Common myeloid progenitor, CD34-positive (primary cell): ENCODE measurements at places on chromosomes 3 and 15.

DNA sequence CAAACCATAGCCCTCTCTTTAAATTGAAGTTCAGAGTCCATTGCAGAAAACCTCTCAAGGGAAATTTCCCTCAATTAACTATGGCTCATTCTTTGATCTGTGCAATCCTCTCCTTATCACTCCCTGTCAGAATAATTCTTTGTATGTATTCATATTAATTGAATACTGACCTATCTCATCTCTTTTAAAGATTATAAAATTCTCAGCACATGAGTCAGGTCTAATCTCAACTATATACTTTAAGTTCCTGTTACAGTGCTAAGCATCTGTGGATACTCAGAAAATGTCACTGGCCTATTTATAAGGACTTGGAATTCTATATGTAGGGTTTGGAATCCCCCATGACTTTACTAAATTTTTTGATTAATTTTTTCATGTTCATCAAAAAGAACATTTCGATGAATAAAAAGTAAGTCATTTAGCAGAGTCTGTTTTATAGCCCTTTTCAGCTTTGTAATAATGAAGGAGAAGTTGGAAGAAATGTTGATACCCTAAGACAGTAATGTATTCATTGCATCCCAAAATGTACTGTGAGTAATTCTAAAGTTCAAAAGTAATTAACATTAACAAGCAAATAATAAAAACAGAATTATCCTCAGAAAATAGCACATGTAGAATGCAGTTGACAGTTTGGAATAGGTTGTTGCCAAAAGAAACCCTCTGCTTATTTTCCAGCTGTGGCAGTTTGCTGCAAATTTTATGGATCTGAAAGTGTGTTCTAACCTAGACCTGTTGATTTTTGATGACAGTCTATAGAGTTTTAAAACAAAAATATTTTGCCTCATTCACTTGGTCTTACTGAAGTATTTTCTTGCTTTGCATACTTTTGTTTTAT is 503.4 kb upstream of the CBLB start:
- DNase-seq, result no peak

GRCh38 chr3:190119461-190120268 is 1.0 kb downstream of the P3H2 start:
- DNase-seq, result no peak

GRCh38 chr3:70820397-70820796 is 508.0 kb upstream of the MDFIC2 start:
- no peak for DNase-seq

GRCh38 chr15:75646944-75647364 is 758 bp upstream of the SNX33 start:
- peak; percentile 41 for DNase-seq

GRCh38 chr3:72190050-72190449 is 405.1 kb upstream of the PROK2 start:
- DNase-seq, result no peak

DNA sequence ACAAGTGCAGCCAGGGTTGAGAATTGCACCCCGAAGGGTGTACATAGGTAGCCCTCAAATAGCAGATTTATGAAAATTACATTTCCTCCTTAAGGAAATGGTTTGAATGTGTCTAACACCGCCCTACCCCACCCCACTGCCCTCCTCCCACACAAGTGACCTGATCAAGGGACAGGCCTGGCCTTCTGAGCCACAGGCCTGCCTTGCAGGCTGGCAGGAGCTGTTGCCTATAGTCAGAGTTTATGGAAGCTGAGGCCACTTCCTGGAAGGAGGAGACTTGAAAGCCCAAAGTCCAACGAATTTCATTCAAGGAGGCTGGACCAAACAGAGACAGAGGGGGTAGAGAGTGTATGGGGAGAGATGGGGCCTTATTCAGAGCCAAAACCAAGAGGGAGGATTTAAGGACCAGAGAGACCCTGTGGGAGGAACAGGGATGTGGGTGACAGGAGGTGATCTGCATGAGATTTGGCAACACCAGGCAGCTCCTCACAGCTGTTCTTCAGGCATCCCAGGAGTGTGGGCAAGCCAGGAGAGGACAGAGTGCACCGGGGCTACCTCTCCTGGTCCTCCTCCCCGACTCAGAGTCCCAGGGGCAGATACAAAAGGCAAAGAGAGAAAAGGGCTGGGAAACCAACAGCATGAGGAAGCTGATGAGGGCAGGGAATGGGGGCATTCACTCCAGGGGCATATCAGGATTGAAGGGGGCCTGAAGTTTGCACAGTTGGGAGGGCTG is 100.4 kb upstream of the HES1 start:
- DNase-seq, result no peak

- DNase-seq, result peak; percentile 47
These were observed 156.2 kb downstream of the FGF12 start for GRCh38 chr3:192570821-192571791.

DNA sequence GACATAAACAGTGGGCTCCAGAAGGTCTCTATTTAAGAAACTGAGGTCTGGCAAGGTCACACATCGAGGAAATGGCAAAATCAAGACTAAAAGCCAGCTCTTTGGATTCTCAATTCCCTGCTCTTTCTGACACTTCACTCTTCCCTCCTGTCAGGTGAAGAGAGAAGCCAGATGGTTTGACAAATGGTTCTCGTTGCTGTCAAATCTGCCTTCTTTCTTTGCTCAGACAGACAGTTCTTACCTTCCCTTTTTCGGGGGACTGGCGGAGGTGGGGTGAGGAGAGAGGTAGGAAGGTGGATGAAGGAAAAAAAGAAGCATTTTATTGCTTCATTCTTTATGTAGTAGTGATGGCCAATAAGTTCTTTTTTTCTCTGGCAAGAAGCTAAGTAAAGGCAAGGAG is 133.4 kb downstream of the LPP start:
- DNase-seq, result no peak

- DNase-seq, result no peak
These were observed 11.1 kb downstream of the GRM2 start for GRCh38 chr3:51717947-51718346.

DNA sequence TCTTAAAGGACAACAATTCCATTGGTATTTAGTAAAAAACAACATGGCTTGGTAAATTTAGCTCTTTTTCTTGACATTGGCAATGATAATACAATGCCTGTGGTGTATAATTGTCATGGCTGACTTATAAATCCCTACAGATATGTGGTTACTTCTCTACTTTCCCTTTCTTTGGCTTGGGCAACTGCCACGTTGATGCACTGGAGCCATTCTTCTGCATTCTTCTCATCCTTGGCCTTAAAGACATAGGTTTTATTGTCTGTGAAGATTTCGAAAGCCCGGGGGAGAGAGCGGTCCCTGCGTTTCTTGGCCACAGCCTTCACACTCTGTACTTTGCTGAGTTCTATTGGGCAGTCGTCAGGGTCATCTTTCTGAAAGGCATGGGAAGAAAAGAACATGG is 101.1 kb upstream of the CCNL1 start:
- no peak for DNase-seq

GRCh38 chr3:178706411-178706810 is 170.2 kb downstream of the KCNMB2 start:
- no peak for DNase-seq

- DNase-seq, result no peak
These were observed 18.7 kb upstream of the MTMR14 start for GRCh38 chr3:9630550-9631139.

GRCh38 chr3:32751377-32751776 is 66.4 kb downstream of the CNOT10 start:
- no peak for DNase-seq
